ENCODE measurements at places on chromosomes 6 and 20. TPM values are rescaled to one million over a fixed set of nuclear protein-coding genes. Genes with fewer than 3 reads are reported as not detected.

The SALL4 gene
- 0.06 TPM for polyA plus RNA-seq

The RREB1 gene
- 10.8 TPM for polyA plus RNA-seq

The BPIFB4 gene
- polyA plus RNA-seq: 0.06 TPM

The LY86 gene
- polyA plus RNA-seq: 3.9 TPM

GRCh38 chr6:109465772-109466171, 10.2 kb upstream of the MICAL1 start:
- no peak for DNase-seq

- no peak for DNase-seq
Measured at GRCh38 chr20:40197691-40198090, 491.3 kb downstream of the MAFB start.

GRCh38 chr6:146359131-146359530, 184.5 kb upstream of the RAB32 start:
- DNase-seq: no peak

- DNase-seq: no peak
Measured at GRCh38 chr6:144723431-144723830, 438.3 kb downstream of the UTRN start.

GRCh38 chr20:10379761-10380160, 54.3 kb downstream of the MKKS start:
- DNase-seq: no peak

GRCh38 chr6:72621291-72622093, at the start of gene KCNQ5:
KCNQ5 (plus strand) TSS chr6:72622064.
- DNase-seq: no peak

- DNase-seq: no peak
Measured at GRCh38 chr20:17856837-17857605, 111.6 kb downstream of the SNX5 start.

GRCh38 chr6:62150048-62150663, 135.9 kb downstream of the KHDRBS2 start:
- no peak for DNase-seq

All from urinary bladder (tissue), 4 donors.